RWPE1 (cell line): ENCODE measurements at places on chromosomes 6 and 20.

- DNase-seq = no peak
Observed at GRCh38 chr20:38809942-38810341, 4.4 kb downstream of the PPP1R16B start.

DNA sequence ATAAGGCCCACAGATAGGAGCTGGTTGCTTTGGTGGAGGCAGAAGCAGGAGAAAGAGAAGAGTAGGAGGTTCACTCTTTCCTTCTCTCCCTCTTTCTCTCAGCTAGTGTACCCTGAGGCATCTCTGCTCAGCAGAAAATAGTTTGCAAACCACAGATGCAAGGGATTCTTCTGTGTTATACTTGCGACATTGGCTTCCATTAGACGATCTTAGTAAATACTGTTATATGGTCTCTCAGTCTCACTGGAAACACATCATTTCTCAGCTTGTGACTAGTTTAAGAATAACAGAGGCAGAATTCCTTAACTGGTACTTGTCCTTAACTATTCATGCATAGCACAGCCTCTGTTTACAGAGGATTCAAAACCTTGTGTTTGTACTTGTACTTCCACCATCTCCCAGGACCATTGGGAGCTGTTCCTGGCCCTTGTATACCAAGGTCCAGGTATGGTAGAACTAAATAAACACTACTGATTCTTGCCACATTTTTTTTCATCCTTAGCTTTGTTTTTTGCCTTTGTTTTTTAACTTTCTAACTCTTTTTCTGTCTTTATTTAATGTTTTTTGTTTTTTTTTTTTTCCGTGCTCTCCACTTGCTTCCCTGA is 218.2 kb downstream of the OTOR start:
- no peak for DNase-seq

DNA sequence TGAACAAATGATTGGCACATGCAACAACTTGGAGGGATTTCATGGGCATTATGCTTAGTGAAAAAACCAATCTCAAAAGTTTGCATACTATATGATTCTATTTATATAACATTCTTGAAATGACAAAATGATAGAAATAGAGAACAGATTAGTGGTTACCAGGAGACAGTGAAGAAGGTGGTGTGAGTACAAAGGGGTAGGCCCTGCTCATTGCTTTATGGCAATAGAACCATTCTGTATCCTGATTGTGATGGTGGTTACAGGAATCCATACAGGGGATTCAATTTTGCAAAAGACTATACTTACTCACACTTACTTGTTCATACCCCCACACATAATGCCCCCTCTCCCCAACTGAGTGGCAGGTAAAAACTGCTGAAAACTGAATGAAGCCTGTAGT is 30.2 kb upstream of the LAMA4 start:
- DNase-seq = no peak

DNA sequence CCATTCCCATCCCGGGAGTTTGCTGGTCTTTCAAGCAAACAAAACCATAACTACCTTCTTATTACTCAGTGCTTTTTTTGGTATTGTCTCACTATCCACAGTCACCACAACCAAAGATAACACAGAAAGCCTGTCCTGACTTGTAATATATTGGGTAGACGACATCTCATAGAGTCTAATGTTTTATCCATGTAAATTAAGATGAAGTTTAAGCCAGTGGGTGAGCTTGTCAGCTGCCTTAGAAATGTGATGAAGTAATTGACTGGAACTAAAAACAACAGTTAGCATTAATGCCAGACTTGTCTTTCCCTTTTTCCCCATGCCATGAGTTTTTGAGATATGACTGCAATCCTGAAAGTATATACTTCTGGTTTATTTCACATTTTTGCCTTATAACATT is 282.7 kb upstream of the PRDM1 start:
- peak; percentile 42 for DNase-seq

GRCh38 chr20:1402149-1402548 is 9.3 kb upstream of the FKBP1A start:
- no peak for DNase-seq

DNA sequence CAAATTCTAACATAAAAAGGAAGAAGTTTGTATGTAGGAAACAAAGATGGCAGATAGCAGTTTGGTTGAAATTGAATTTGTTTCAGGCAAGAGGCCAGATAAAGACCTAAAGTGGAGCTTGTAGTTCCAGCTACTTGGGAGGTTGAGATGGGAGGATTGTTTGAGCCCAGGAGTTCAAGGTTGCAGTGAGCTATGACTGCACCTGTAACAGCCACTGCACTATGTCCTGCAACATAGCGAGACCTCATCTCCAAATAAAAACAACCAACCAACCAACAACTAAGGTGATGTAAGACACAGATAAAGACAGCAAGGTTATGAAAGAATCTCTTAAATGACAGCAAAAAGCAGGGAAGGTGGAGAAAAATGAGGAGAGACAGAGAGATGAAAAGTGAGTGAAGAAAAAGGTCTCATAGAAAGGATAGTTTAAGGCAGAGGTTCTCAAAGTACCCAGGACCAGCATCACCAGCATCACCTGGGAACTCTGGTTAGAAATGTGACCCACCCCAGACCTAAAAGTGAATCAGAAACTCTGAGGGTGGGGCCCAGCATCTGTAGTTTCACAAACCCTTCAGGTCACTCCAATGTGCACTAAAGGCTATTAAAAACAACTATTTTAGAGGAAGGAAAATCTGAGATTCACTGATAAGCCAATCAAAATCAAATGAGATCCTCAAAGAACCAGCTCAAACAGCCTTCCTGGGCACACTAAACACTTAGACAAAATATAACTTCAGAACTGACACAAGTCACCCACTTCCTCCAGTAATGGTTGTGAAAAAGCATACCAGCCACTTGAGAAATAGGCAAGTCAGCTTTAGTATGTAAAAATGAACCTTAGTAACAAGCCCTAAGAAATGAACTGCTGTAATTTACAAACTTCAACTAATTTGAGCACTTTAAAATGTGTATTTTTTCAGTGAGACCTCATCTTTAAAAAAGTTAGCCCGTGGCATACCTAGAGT is 57.6 kb downstream of the FAM184A start:
- no peak for DNase-seq

DNA sequence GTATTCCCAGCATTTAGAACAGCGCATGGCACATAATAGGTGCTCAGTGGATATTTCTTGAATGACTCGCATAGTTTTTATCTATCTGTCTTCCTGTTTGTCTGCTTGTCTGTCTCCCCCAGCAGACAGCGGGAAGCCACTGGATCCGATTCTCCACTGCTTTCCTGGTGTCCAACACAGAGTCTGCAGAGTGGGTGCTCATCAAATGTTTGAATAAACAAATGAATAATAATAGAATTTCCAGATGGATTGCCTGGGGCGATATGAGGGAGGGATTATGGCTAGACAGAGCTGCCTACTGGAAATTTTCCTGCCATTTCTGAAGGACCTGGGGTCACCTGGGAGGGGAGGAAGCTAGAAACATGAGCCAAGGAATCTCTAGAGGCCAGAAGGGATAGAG is 18.9 kb downstream of the CDH22 start:
- no peak for DNase-seq

- no peak for DNase-seq
Observed at GRCh38 chr20:22663528-22664025, 79.2 kb upstream of the FOXA2 start.

DNA sequence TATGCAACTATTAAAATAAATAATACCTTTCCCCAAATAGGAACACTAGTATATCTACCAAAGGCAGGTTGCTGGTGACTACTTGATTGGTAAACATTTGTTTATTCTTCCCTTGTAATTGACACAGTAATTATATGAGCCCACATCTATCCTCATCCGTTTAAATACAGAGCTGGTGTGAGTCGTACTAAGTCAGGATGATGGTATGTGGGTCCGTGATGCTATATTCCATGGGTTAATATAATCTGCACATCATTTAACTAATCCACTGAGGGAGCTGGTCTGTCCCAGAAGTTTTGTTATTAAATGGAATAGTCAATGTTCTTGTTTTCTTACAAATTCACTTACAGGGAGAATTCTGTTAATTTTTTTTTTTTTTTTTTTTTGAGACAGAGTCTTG is 164.0 kb upstream of the AGPAT4 start:
- DNase-seq = peak; percentile 25

DNA sequence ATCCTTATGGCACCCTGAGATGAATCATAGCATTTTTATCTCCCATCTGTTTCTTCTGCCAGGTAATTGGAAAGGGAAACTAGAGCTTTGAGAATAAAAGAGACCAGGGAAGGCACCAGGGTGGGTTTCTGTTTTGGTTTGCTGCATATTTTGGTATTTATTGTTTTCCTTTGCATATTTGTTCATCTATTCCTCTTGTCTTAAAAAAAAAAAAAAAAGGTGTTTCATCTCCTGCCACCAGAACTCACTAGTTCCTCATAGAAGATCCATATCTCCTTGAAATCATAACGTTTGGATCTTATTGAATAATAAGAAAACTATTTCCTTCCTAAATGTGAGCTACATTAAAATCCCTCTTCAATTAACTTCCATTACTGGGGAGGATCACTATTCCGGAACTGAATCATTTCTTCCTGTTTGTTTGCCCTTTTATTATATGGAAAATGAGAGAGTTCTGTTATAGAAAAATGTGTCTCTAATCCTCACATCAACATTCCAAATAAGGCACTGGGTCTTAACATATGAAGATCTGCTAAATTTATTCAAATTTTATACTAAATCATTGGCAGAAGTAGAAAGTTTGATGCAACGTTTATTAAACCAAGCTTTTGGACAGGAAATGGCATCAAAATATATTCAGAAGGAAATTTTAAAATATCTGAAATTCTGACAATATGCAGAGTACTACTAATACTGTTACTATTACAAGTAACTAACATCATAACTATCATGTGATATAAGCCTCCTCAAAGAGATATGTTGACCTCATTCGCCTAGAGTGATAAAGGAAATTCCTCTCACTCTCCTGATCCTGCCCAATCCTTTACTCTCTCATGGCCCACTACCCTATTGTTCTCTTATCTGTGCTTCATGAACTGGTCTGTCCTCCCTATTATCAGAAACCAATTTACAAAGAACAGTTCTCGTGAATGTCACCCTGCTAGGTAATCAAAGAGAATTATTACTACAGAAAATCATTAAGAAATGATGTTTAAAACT is 229.4 kb upstream of the RSPO3 start:
- no peak for DNase-seq

DNA sequence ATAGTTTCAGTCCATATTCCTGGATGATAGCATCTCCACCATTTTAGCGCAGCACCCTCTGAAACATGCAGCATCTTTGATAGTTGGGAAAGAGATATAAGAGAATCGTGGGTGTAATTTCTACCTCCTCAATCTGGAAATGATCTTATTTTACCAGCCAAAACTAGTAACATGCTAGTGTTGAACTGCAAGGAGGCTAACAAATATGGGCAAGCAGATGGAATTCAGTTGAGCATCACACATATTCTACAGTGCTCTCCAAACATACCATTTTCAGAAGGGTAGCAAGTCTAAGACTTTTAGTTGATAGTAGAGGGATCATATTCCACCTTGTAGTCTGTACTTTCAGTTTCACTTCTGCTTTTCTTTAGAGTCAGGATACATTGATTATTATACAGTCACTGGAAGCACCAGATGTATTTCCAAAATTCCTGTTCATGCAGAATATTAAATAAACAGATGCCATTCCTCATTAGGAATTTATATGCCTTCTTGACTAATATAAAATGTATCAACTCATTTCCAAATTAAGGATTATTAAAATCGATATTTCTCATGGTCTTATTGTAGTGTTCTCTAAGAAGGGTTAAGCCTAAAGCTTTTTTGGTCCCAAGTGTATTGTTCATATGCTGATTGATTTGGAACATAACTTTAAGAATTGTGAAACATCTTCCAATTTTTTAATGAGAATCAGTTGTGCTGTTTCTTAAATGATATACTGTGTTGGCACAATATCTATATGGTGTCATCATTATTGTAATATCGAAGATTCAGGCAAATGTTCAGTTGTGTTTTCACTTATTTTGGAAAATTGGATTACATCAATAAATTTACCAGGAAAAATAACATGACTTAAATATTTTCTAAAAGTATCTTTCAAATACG is 362.0 kb downstream of the CENPW start:
- DNase-seq = no peak

GRCh38 chr6:159134701-159135364 is 34.4 kb upstream of the FNDC1 start:
- DNase-seq = peak; percentile 59

- peak; percentile 25 for DNase-seq
Observed at GRCh38 chr6:41470029-41470330, 76.2 kb upstream of the FOXP4 start.
